Activated CD4-positive, alpha-beta T cell treated with anti-CD3 and anti-CD28 coated beads, Interleukin-2, amount 50 U/mL, for 48 hours (primary cell): ENCODE measurements at places on chromosomes 7 and 10.

DNA sequence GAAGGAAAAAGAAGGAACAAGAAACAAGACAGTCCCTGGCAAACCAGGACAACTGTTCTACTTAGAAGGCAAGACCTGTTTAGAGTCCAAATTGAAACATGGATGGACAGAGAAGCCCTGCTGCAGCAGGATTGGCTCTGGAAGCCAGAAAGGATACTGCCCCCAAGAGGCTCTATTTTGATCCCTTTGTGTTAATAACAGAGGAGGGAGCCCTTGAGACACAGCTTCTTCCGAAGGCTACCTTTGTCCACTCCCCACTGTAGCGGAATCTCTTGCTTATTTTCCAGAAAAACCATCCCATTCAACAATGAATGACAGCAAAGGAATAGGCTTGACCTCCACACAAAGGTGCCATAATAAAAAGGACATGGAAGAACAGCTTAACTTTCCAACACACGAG, 120.3 kb upstream of the FOXK1 start:
- no peak for DNase-seq

DNA sequence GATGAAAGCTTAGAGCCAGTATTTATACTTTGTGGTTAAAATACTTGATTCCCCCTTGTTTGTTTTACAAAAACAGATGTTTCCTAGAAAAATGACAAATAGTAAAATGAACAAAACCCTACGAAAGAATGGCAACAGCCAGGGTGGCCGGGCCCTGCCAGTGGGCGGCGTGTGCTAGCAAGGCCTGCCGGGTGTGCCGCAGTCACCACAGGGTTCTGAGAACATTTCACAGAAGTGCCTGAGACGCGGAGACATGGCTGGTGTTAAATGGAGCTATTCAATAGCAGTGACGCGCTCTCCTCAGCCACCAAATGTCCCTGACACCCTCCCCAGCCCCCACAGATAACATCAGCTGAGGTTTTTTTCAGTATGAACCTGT, 14.5 kb downstream of the GPR146 start:
- DNase-seq: no peak

GRCh38 chr7:70093205-70093904, 495.1 kb downstream of the AUTS2 start:
- DNase-seq: no peak

GRCh38 chr10:101686133-101686925, 8.6 kb downstream of the FBXW4 start:
- no peak for DNase-seq

DNA sequence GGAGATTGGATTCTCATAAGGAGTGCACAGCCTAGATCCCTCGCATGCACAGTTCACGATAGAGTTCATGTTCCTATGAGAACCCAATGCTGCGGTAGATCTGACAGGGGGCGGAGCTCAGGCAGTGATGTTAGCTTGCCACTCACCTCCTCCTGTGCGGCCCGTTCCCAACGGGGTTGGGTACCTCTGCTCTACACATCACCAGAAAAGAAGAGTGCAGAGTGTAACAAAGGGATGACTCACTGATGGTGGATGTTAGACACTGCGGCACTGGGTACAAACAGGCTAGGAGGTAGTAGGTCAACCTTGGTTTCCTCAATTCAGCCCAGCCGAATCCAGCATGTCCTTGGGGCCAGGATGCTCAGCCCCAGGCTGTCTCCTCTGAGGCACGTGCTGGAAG, 66.8 kb upstream of the CHST15 start:
- no peak for DNase-seq

- no peak for DNase-seq
These were observed 6.0 kb downstream of the ASB4 start for GRCh38 chr7:95491634-95492314.
